ENCODE measurements at places on chromosomes 5 and 9.
A peak's percentile ranks its signal among the peaks of the same experiment; 100 is the strongest.

- no peak for DNase-seq
Observed at GRCh38 chr9:127316586-127317323, 52.2 kb downstream of the GARNL3 start.

- peak; percentile 7 for DNase-seq
Observed at GRCh38 chr5:25554077-25554476, 909.3 kb upstream of the CDH10 start.

DNA sequence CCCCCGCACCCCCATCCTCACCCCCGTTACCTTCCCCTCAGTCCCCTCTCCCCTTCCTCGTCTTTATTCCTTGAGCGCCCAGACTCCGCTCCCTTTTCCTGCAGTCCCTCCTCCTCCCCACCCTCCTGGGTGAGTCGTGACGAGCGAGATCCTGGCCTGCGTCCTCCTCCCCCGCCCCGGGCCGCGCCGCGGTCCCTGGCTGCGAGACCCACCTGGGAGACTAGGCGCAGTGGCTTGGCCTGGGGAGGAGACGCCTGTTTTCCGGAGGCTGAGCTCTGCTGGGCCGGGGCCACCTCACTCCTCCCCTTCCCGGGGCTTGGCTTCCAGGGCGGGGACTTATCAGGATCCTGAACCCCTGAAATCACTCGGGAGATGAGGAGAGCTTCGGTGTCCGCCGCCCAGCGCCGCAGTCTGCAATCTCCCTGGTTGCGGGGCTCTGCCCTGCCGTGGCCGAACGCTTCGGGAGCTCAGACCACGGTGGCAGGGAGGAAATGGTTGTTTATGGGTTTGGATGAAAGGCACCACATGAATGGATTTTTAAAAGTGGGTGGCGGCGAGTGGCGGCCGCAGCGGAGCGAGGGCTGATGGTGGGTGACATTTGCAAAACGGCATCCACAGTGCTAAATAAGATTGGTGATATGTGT lies 984 bp downstream of the STXBP1 start:
- DNase-seq = peak; percentile 44

DNA sequence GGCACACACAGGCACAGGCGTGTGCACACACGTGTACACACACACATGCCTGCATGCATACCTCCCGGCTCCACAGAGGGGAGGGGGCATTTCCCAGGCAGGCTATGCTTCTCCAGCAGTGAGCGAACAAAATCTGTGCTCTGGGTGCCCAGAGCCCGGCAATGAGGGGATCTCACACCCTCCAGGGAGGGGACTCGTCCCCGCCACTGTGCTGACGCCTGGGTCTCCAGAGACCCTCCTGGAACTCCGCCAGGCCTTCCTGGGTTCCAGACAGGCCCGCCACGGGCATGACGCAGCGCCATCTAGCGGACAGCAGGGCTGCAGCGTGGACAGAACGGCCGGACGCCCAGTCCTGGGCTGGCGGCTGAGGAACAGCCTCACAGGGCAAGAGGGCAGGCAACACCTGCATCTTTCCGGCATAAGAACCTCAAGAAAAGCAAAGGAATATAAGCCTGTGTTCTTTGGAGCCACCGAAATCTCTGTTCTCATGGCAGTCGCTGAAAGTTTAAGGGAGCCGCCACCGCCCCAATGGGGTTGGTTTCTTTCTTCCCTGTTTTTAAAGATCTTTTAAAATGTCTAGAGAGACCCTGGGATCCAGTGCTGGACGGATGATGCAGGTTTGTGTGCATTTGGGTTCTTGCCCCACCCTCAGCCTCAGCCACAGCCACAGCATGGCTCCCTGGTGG lies 135.6 kb upstream of the PPP1R26 start:
- peak; percentile 94 for DNase-seq

GRCh38 chr9:88835038-88835466 lies 156.2 kb upstream of the S1PR3 start:
- DNase-seq = no peak

DNA sequence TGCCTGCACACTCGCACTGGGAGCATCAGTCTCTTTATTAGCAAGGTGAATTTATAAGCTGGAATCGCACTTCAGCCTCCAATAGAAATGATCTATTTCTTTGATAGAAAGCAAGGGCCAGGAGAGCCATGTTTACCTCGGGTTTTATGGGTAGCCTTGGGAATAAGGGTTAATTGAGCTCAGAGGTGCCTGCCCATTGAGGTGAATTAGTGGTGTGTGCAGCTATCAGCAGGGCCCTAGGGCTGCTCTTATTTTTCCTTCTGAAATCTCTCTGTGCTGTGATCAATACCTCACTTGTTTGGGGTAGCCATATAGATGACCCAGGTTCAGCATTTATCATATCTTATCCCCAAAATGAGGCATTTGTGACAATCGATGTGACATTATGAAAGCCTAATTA lies 297.8 kb downstream of the EBF1 start:
- no peak for DNase-seq

GRCh38 chr9:129726322-129727160 lies 26.3 kb downstream of the PTGES start:
- DNase-seq = peak; percentile 97

DNA sequence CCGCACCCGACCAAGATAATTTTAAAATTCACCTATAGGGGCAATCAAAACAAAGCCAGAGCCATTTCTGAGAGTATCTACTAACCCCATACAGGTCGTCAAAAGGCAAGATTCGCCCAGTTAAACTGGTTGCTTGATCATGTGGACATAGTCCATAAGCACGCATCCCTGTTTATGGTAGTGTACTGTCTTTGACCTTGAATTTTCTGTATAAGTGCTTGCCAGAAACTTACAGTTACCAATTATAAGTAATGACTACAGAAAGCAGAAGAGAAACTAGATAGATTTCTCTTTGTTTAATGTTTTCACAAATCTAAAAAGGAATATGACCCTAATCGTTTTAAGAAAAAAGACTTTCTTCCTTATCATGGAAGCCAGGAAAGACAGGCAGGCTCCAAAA lies 25.6 kb downstream of the SLC31A1 start:
- DNase-seq = no peak
